ENCODE measurements at places on chromosomes 7 and 10. TPM values are rescaled to one million over a fixed set of nuclear protein-coding genes. Genes with fewer than 3 reads are reported as not detected.

The RPEL1 gene
- total RNA-seq, result not detected

The PTEN gene
- 93.9 TPM for total RNA-seq

The SPDYE2 gene
- total RNA-seq, result not detected

The HMX3 gene
- not detected for total RNA-seq

The WDFY4 gene
- total RNA-seq, result not detected

The TMEM213 gene
- not detected for total RNA-seq

The KNDC1 gene
- 0.54 TPM for total RNA-seq

The MPP7 gene
- total RNA-seq, result not detected

The CUX1 gene
- 34.9 TPM for total RNA-seq

The DCLRE1C gene
- 7.5 TPM for total RNA-seq

The OPALIN gene
- not detected for total RNA-seq

The KCNMA1 gene
- 14.2 TPM for total RNA-seq

The MINPP1 gene
- 45.8 TPM for total RNA-seq

The TMEM243 gene
- 61.7 TPM for total RNA-seq

The FAM107B gene
- total RNA-seq, result 5.3 TPM

The ADAM12 gene
- 141 TPM for total RNA-seq

- DNase-seq, result peak; percentile 1
Measured at GRCh38 chr7:116024826-116025809, 5.4 kb downstream of the TFEC start.

GRCh38 chr7:485188-486081, 34.2 kb downstream of the PDGFA start:
- peak; percentile 29 for DNase-seq

DNA sequence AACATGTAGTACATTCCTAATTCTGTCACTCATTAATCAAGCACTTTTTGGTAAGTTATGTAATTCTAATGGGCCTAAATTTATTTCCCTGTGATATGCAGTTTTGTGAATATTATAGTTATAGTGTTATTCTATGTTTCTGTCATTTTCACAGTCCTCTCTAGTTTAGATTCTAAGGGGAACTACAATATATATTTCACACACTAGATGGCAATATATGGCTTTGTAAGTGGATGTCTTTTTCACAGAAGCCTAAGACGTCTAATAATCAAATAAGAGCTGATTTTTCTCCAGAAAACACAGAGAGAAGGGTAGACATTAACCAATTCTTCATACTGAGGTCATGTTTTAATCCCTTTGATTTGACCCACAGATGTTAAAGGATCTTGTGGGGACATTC, 18.0 kb downstream of the RNLS start:
- peak; percentile 62 for DNase-seq

DNA sequence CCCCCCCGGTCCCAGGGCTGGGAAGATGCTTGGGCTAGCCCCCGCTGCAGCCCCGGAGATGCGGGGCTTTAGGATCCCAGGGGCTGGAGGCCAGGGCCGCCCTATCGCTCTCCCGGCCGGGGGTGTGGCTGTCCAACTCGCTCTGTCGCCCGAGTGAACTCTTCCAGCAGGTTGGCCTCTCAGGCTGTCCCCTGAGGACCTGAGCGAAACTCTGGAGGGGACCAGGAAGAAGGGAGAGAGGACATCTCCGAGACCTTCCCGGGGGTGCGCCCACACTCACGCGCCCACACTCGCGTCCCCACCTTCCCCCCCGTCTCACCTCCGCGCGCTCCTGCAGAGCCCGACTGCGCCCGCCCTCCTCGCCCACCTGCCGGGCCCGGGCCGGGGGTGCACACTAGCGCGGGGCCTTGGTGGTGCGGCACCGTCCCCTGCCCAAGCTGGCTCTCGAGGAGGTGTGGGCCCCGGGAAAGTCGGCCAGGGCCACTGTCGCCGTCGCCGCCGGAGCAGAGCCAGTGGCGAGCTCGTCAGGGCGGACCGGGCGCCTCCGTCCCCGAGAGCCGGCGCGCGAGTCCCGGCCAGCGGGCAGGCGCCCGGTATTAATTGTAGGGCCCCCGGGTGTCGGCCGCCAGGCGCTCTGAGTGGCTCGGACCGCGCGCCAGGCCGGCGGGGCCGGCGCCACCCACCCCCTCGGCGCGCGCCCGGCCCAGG, 101.7 kb upstream of the SVIL start:
- peak; percentile 77 for DNase-seq

- no peak for DNase-seq
Measured at GRCh38 chr10:129713659-129714265, 246.7 kb downstream of the MGMT start.

GRCh38 chr10:77392851-77393250, 244.8 kb downstream of the KCNMA1 start:
- peak; percentile 100 for DNase-seq

GRCh38 chr10:101588879-101589278, 758 bp downstream of the DPCD start:
- peak; percentile 74 for DNase-seq

GRCh38 chr10:29949411-29950011, 109.9 kb downstream of the JCAD start:
- peak; percentile 94 for DNase-seq

DNA sequence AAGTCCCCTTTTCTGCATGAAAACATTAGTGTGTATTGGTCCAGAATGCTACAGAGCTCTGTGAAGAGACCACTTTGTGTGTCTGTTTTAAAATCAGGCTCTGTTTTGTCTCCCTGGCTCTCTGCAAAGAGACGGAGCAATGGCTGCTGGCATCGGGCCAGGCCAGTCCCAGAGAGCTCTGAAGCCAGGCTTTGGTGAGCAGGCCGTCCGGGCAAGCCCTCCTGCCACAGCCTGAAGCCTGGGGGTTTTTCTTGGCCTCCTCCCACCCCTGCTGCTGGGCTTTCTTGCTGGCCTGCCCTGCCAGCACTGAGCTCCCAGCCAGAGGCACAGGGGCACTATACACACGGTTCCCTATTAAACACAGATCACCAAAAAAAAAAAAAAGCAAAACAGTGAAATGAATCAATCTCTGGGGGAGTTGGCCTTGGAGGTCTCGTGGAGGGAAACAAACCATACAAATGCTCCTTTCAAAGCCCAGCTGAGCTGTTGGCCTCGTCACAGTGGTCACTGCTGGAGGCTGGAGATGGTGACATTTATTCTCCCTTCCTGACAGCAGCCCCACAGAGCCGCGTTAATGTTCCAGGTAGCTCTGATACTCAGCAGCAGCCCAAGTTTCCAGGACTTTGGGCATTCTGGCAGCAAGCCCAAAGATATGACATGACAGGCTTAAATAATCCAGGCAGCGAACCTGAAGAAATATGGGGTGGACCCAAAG, 237.2 kb downstream of the TCF7L2 start:
- no peak for DNase-seq

- no peak for DNase-seq
Measured at GRCh38 chr10:10745291-10745690, 272.4 kb upstream of the CELF2 start.

DNA sequence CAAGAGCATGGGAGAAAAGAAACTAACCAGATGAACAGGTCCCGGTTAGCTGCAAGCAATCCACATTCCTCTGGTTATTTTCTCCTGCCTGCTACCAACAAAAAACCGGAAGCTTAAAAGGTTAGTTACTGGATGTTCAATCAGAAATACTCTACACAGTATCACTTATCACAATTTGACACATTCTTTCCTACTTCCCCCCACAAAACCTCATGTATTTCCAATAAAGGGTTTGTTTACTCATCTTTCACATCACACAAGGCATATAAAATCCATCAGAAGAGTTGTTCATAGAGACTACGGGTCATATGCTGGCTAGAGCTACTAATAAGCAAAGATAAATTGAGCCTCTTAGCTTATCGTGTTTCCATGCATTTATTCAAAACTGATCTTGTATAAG, 4.8 kb downstream of the SLC25A28 start:
- DNase-seq, result no peak

- DNase-seq, result no peak
Measured at GRCh38 chr7:101595246-101595645, 33.9 kb downstream of the MYL10 start.

DNA sequence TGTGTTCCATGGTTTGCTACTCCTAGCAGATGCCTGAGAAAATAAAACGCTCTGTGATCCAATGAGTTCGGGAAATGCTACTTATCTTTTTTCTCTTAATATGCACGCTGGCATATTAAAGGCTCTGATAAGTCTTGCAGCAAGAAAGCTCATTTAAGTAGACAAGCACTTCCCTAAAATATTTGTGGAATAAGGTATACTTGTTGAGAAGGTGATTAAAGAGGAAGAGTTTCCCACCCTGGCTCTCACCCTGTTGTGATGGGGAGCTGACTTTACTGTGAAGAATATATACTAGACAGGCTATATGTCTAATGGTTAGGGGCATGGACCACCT, 279.4 kb downstream of the RPS24 start:
- DNase-seq, result no peak

- no peak for DNase-seq
Measured at GRCh38 chr7:123961771-123962170, 36.7 kb downstream of the SPAM1 start.

DNA sequence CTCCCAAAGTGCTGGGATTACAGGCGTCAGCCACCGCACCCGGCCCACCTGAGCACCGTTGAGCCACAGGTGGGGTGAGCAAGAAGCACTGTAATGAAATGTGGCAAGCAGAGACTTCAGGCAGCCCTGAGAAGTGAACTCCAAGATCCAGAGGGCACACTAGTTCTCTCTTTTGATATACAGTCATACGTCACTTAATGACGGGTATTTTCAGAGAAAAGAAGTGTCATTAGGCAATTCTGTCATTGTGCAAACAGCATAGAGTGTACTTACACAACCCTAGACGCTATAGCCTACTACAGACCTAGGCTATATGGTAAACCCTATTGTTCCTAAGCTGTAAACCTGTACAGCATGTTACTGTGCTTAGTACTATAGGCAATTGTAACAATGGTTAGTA, 7.9 kb downstream of the PANK1 start:
- DNase-seq, result no peak

DNA sequence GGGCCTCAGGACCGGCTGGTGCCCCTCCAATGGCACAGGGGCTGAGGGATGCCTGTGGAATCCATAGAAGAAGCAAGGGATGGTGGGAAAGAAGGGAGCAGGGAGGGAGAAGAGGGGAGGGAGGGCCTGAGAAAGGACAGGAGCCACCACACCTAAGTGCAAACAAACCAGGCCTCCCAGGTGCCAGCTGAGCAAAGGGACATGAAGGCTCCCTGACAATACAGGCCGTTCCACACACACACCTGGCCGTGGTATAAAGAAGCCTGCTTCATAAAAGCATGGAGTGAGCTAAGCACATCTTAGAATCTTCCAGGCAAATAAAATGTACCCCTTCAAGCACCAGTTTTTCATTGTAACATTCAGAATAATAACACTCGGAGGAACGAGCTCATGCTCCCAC, 54.0 kb downstream of the OAT start:
- DNase-seq, result no peak

DNA sequence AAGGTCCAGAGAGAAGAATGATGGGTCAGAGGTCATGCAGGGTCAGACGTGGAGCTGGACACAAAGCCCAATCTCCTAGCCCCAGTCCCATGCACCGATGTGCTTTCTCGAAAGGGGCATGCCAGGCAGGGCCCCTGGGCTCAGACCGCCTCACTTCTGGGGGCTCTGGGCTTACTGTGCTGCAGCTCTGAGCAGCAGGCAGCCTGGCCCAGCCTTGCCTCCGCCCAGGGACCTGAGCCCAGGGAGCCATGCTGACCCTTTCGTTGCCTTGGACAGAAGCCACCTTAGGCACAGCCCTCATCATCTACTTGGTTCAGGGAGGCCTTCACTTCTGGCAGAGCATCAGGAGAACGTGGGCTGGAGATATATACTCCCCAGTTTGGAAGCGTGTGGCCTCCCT, 161.2 kb downstream of the GRK5 start:
- DNase-seq, result no peak

DNA sequence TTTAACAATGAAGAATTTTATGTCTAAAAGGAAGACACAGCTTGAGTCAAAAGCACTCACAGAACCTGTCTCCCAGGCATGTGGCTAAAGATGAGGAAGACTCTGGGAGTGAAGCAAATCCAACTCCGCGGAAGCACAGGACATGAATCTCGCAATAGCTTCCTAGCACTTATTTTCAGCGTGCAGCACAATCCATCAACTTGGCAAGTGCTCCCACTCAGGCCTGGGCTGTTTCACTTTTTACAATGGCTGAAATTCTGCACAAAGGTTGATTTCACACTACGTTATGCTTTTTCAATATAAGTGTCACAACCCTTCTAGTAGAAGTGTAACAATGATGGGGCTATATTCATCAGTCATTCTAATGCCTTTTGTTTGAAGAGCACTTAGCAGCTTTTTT, 180.2 kb downstream of the XPNPEP1 start:
- DNase-seq, result no peak

- no peak for DNase-seq
Measured at GRCh38 chr7:156603629-156604028, 36.9 kb upstream of the RNF32 start.

DNA sequence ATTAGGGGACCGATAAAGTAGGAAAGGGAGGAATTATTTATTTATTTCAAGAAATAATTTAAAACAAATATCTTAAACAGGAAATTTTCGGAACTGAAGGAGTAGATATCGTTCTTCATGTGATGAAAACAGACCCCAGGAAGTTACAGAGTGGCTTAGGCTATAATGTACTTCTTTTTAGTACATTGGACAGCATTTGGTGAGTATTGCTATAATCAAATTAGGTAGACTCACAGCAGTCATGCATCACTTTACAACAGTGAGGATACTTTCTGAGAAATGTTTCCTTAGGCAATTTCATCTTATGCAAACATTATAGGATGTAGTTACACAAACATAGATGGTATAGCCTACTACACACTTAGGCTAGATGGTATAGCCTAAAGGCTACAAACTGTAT, 33.0 kb downstream of the FAM237B start:
- no peak for DNase-seq

DNA sequence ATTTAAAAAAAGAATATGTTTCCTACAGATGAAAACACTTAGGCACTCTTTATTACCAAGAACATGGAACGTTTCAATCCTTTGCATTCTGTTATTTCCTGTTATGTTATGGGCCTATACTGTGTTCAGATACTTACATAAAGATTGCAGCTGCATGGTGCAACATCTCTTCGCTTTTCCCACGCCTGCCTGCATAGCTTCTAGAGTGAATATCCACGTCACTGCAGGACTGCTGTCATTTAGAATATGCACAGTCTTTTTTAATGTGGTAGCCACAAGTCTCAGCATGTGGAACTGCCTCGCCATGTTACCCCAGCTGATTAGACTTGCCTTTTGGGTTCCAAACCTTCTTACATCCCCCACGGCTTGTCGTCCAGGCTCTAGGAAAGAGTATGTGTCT, 69.6 kb upstream of the GATA3 start:
- DNase-seq, result no peak

GRCh38 chr10:7605565-7606295, 61.0 kb downstream of the ITIH5 start:
- DNase-seq, result no peak
